Mammary epithelial cell (primary cell): ENCODE measurements at places on chromosomes 6 and 20. TPM values are rescaled to one million over a fixed set of nuclear protein-coding genes. Genes with fewer than 3 reads are reported as not detected.

DNA sequence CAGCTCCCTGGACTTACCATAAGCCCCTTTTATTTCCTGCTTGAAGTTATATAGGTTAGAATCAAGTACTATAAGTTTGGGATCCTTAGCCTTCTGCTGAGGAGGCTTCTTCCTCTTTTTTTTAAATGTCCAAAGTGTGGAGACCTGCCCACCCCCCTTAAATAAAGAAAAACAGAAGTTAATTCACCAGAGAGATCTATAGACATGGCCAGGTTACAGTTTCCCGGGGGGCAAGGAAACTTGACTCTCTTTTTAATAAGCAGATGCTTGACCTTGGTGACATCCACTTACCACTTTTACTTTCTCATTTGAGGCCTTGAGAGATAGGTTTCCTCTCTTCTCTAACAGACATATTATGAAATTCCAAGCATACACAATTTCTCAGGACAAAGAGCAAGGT lies 88.3 kb downstream of the BMP2 start:
- no peak for DNase-seq

DNA sequence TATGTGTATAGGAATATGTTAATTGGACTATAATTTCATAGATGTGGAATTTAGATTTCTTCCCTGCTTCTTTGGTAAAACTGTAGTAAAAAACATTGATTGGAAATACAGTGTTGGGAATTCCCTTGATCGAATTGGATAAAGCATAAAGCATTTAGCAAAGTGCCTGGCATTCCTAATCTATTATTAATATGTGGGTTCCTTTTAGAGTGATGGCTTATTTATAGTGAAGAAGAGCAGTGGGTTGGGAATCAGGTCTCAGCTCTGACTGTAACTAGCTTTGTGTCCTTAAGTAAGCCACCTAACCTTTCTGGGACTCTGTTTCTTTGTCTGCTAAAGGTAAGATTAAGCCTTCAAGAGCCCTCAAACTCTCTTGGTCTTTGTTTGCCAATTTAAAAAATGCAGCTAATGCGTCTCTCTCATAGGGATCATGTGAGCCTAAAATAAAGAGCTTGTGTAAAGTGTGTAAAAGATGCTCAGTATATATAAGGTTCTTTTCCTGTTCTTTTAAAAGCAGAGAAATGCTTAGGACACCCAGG lies 53.3 kb downstream of the KCNS1 start:
- no peak for DNase-seq

The DPPA5 gene
- not detected in 2 replicates for total RNA-seq

The ZNF165 gene
- total RNA-seq, result 3.5 TPM
